ENCODE measurements at places on chromosomes 11 and 22.

DNA sequence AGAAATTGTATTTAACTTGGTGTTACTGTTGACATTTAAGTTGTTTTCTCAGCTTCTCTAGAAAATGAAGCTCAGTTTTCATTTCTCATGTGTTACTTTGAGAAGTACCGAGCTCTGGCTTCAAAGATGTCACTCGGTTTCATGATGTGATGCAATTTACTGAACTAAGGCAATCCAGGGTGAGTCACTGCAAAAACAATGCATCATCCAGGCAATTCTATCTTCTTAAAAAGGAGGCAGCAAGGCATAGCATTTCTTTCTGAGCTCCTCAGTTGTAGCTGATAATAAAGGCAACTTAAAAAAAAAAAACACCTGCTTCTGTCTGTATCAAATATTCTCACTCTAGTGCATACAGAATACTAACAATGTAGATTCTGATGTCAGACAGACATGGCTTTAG is 91.1 kb upstream of the KCNA4 start:
- no peak for DNase-seq

- no peak for DNase-seq
Measured at GRCh38 chr11:108726077-108726800, 61.4 kb downstream of the DDX10 start.

DNA sequence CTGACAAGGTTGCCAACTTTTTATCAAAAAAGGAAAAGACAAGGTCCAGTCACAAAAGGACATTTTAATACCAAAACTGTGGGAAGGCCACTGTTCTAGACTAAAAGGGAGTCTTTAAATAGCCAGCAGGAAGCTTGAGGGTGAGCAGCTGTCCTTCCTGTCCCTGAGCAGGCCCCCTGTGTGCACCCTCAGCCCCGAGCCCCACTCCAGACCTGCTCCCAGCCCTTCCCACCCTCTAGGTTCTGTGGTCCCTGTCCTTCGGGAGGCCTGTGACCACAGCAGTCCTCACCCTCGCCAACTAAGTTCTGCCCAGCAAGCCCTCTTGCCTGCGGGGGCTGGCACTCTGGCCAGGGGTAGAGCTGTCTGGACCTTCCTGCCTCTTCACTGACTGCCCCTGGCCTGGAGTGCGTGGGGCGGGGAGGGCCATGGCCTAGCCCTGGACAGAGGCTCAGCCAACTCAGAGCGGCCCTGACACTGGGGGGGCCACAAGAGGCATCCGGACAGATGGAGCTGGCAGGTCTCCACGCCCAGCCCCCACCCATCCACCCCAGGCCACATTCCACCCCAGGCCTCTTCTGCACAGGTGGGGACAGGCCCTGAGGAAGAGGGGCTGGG is 1.6 kb upstream of the PLXNB2 start:
- DNase-seq = no peak

DNA sequence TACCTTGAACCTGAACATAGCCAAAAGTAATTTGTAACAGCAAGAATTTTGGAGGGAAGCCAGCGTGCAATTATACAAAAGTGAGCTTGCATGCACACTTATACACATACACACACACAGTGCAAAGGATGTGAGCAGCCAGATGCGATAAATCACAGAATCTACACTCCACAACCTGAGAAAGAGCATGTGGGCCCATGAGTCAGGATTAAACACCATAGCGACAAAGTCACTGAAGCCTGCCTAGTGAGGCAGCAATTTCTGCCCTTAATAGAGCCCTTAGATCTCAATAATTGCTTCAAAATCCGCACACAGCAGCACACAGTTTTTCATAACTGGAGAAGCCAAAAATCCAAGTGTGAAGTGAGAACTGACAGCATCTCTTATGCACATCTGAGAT is 42.6 kb upstream of the TEAD1 start:
- no peak for DNase-seq

GRCh38 chr11:61059260-61059752 is 43.0 kb upstream of the CD5 start:
- no peak for DNase-seq

DNA sequence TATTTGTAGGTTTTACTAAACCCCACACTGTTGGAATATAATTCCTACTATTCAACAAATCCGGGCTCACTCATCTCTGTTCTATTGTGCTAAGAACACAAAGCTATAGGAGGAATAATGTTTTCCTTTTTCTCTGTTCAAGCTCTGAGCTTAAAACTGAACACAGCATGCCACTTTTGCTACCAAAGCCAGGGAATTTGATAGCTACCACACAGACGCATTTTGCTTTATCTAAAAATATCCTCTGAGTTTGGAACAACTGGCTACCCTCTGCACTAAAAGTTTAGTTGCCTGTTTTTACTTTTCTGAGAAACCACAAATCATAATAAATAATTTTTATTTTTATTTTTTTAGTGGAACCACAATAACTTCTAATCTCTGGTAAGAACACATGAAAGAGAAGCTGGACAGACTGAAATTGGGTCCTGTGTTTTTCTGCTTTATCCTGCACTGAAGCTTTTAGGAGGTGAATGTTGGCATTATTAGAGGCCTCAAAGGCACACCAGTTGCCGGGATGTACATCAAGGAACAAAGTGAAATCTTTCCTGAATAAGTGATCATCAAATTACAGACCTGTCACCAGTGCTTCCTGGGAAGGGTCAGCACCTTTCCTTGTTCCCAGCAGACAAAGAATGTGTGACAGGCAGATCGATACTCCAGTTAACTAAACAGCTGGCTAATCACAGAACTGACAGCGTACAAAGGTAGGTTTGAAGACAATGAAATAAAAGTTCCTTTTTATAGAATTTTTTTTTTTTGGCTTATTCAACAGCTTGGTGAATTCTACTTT is 523.2 kb upstream of the TENM4 start:
- no peak for DNase-seq

GRCh38 chr11:12606597-12606996 is 67.6 kb upstream of the TEAD1 start:
- no peak for DNase-seq

DNA sequence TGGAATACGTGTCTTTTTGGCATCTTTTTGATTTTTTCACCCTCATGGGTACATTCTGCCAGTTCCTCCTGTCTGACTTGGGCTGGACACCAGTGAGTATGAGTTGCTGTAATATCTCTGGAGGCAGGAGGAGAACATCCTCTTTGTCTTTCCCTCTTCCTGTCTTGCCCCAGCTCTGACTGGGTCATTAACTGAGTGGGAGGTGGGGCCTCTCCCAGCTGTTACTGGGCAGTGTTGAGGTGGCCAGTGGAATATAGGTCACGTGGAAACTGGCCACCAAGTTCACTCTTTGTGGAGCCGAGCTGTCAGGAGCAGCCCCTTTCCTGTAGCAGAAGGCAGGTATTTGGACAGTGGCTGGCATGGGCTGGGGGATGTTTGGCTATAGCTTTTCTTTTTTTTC is 2.2 kb downstream of the GLB1L2 start:
- no peak for DNase-seq

DNA sequence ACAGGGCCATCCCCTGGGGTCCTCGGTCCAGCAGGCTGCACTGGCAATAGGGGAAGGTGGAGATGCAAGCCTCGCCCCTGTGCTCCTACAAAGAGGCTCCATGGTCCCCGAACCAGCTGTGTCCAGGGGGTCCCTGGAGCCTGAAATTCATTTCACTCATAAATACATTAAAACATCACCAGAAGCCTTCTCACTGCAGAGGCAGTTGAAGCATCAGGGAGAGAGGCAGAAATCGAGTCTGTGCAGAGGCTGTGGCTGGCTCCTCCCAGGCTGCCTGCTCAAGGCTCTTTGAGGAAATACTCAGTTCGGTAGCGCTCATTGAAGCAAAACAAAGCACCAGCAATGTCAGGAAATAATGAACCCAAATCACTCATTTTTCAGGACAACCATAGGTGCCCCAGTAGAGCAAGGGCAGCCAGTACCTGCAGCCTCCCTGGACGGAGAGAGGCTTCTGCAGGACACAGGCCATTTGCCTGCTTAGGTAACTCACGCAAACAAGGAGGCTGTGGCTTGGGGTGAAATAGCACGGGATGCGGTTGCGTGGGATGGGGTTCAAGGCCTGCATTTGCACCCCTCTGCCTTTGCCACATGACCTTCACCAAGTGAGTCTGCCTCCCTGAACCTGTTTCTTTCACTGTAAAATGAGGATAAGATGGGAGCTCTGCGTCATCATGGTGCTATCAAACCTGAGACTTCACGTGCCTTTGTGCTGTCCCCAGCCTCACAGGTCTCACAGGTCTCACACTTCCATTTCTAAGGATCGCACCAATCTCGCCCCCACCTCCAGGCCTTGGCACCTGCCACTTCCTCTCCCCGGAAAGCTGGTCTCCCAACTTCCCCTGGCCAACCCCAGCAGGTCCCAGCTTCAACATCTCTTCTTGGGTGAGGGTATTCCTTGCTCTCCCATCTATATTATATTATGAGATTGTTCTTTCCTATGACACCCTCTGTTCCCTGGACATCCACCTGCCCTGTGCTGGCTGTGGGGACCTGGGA is 84.3 kb upstream of the SHISAL1 start:
- peak; percentile 8 for DNase-seq

GRCh38 chr22:27517361-27518155 is 284.0 kb downstream of the MN1 start:
- no peak for DNase-seq

- DNase-seq = no peak
Measured at GRCh38 chr11:55658031-55658573, 3.9 kb upstream of the OR4C6 start.

GRCh38 chr11:134416726-134417125 is 4.7 kb upstream of the B3GAT1 start:
- DNase-seq = no peak

- peak; percentile 90 for DNase-seq
Measured at GRCh38 chr11:65421794-65422632, 585 bp upstream of the NEAT1 start.

- no peak for DNase-seq
Measured at GRCh38 chr11:10892250-10892649, 34.4 kb upstream of the ZBED5 start.

- DNase-seq = no peak
Measured at GRCh38 chr11:125001079-125001778, 47.2 kb downstream of the CCDC15 start.

DNA sequence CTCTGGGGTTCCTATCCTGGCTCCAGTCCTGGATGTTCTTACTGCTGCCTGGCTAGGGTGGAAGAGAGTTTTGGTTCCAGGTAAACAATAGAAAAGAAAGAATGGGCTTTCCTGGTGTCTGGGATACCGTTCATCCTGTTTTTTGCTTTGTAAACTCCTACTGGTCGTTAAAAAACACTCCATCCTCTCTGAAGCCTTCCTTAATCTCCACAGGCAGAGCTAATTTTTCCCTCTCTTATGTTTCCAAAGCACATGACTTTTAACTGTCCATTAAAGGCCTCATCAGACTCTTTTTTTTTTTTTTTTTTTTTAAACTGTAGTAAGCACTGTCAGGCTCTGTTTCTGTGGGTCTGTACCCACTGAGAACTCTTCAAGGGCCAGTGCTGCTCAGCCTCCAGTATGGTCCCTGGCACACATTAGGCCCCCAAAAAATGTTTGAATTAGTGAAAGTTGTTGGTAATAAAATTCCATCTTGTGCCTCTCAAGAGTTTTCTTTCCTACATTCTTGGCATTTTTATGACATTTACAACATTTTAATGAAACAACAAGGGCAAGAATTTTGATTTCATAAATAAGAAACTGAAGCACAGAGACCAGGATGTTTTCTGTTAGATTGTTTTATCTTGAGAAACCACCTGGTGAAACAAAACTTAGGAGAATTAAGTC is 104.2 kb downstream of the TEAD1 start:
- no peak for DNase-seq

All from omental fat pad (tissue), 4 donors.